LHCN-M2 (cell line): ENCODE measurements at places on chromosomes 7 and 10. TPM values are rescaled to one million over a fixed set of nuclear protein-coding genes. Genes with fewer than 3 reads are reported as not detected.
A peak's percentile ranks its signal among the peaks of the same experiment; 100 is the strongest.

Gene WDR86
- total RNA-seq, result 1.3 TPM in 1 of 2 replicates, not detected in the other

Gene CALHM3
- total RNA-seq, result not detected in 2 replicates

Gene CLCN1
- total RNA-seq, result not detected in 2 replicates

Gene NCF1
- not detected in 2 replicates for total RNA-seq

DNA sequence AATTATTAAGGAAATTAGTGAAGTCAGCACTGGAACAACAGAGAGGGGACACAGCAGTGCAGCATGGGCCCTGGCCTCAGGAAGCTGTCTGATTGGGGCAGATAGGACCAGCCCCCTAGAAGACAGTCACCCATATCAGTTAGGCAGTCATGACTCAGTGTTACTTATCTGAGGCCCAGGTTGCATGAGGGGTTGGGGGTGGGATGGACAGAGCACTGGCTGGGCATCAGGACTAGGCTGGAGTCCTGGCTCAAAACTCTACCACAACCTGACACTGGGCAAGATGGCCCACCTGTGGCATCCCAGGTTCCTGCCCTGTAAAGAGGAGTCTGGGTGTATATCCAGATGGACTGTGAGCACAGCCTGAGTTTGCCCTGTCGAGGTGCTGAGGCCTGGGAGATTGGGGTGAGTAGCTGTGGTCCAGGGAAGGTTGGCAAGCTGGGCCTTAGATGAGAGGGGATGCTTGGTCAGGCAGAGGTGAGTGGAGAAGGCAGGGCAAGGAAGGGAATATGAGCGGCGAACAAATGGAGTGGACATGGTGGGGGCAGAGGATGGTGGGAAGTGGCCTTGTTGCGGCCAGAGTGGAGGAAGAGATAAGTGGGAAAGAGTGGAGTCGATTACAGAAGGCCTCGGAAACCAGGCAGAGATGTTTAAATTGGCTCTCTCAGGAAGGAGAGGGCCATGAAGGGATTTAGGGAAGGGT, 37.5 kb downstream of the HK1 start:
- no peak for DNase-seq

DNA sequence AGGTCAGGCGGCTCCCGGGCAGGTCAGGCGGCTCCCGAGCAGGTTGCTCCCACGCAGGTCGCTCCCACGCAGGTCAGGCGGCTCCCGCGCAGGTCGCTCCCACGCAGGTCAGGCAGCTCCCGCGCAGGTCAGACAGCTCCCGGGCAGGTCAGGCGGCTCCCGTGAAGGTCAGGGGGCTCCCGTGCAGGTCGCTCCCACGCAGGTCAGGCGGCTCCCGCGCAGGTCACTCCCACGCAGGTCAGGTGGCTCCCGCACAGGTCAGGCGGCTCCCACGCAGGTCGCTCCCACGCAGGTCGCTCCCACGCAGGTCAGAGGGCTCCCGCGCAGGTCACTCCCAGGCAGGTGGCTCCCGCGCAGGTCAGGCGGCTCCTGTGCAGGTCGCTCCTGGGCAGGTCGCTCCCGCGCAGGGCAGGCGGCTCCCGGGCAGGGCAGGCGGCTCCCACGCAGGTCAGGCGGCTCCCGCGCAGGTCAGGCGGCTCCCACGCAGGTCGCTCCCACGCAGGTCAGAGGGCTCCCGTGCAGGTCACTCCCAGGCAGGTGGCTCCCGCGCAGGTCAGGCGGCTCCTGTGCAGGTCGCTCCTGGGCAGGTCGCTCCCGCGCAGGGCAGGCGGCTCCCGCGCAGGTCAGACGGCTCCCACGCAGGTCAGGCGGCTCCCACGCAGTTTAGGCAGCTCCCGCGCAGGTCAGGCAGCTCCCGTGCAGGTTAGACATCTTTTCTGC, 30.7 kb downstream of the PTPRN2 start:
- DNase-seq, result no peak

DNA sequence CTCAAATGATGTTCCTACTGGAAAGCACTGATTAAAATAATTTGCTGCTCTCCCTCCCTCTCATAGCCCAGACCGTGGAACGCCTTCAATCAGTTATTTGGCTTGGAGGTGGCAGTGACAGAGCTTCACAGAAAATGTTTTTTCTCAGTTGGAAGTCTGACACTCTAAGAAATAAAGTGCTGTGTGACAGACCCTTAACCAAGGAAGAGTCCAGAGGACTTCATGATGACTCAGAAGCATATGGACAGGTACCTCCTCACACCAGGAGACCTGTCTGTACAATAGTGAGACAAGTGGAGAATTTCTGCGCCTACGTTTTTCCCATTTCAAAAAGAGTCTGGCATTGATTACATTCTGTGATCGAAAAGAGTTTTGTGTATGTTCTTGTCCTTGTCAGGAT, 295.5 kb downstream of the DOCK4 start:
- no peak for DNase-seq

- DNase-seq, result no peak
Observed at GRCh38 chr10:117094856-117095255, 43.2 kb downstream of the VAX1 start.

GRCh38 chr10:4698075-4698474, 127.9 kb upstream of the AKR1E2 start:
- peak; percentile 57 for DNase-seq

DNA sequence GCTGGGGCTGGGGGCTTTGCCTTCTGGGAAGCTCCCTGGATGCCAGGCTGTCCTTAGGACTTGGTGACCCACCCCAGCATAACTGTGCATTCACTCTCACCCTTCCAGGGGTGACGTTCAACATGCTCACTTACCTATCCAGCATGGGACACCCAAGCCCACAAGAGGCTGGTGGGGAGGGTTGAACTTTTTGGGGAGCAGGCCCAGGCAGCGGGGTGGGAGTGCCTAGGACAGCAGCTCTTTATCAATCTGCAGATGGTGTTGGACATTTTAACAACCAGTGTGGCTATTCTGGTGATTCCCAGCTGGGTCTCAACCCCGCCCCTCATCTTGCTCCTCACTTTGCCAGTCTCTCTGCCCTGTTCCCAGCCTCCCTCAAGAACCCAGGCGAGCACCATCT, 86.4 kb downstream of the CDH23 start:
- no peak for DNase-seq

GRCh38 chr10:68550747-68551411, 9.3 kb upstream of the TET1 start:
- DNase-seq, result peak; percentile 83

DNA sequence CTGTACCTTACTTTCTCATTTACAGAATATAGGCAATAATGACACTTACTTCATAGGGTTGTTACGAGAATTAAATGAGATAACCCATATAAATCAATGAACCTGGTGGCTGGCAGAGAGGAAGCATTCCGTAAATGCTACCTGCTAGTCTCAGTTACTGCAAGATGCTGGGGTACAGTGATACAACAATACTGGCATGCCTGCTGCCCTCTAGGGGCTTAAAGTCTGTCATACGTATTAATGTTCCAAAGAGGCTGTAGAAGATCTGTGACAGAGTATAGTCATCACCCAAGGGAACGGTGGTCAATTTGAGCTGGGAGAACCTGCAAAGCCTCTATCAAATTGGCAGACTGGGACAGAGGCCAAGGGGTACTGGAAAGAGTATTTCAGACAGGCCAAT, 421.5 kb downstream of the GPAM start:
- peak; percentile 15 for DNase-seq

- peak; percentile 26 for DNase-seq
Observed at GRCh38 chr10:60883187-60883586, 60.8 kb downstream of the RHOBTB1 start.

GRCh38 chr10:129108378-129108777, 358.7 kb upstream of the MGMT start:
- DNase-seq, result no peak

DNA sequence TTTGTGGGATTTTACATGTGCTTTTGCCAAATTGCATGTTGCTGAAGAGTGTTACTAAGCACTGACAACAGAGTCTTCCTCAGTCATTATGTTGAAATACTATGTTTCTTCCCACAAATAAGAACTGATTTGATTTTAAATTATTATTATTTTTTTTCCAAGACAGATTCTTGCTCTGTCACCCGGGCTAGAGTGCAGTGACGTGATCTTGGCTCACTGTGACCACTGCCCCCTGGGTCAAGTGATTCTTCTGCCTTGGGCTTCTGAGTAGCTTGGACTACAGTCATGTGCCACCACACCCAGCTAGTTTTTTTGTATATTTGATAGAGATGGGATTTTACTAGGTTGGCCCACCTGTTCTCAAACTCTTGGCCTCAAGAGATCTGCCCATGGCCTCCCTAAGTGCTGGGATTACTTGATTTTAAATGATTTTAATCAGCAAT, 42.3 kb downstream of the MINPP1 start:
- DNase-seq, result peak; percentile 38

- DNase-seq, result no peak
Observed at GRCh38 chr10:123964953-123965352, 73.3 kb upstream of the CPXM2 start.

- peak; percentile 44 for DNase-seq
Observed at GRCh38 chr10:30538086-30538485, 91.5 kb downstream of the LYZL2 start.

GRCh38 chr10:119680650-119681081, 29.5 kb downstream of the BAG3 start:
- DNase-seq, result peak; percentile 83
